Stimulated activated CD4-positive, alpha-beta T cell treated with anti-CD3 and anti-CD28 coated beads, TNF-alpha, amount 100 ng/mL, for 4 hours (primary cell): ENCODE measurements at places on chromosomes 2 and 18.

DNA sequence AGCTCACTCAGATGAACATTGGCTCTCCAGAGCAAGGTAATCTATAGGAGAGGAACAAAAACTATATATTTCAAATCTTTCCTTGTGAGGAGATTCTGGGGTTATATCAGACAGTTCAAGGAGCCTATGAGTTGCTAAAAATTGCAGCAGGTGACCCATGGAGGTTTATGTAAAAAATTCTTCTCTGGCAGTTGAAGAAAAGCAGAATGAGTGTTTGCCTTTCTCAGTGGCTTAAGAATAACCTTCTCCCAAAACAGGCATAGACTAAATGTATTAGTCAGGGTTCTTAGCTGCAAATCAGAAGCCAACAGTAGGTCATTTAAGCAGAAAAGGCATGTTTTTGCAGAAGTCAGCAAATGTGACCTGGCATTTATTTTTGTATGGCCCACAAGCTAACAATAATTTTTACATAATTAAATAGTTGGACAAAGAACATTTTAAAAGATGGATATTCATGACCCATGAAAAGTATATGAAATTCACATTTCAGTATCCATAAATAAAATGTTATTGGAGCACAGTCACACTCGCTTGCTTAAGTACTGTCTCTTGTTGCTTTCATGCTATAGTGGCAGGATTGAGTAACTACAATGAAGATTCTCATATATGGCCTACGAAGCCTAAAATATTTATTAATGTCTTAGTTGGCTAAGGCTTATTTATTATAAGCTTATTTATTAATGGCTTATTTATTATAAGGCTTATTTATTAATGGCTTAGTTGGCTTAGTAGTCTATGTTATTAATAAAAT lies 93.4 kb upstream of the TLK1 start:
- DNase-seq = no peak

DNA sequence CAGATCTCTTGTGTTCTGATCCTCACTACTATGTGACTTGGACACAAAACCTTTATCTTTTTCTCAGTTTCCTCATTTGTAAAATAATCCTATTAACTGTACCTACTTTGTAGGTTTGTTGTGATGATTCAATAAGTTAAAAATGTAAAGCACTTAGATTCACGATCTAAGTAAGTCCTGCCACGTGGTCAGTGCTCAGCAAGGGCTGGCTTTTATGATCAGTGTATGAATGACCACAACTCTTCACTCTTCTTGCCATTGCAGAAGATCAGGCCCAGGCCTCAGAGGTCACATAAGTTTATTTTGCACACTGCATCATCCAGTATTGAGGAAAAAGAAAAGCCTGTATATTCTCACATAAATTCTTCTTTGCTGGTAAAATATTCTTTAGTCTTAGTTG lies 1192.5 kb upstream of the ACVR2A start:
- DNase-seq = no peak

- no peak for DNase-seq
Measured at GRCh38 chr2:129318581-129319421, 660.7 kb upstream of the RAB6C start.

DNA sequence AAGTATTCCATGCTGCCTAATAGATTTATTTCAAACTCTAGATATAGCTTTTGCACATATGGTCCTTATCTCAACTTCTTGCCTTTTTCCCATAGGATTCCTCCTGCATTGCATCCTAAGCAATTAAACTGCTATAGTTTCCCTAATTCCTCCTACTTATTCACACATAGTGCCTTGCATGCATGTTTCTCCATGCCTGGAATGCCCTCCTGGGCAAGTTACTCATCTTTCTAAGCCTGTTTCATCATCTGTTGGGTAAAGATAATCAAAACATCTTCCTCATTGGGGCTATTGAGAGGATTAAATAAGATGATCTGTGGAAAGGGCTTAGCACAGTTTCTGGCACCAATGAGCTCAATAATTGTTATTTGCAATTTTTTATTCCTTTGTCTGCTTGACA lies 726.5 kb downstream of the SLC4A3 start:
- no peak for DNase-seq

GRCh38 chr2:220320326-220320725 lies 692.9 kb downstream of the SLC4A3 start:
- DNase-seq = no peak

GRCh38 chr2:64593035-64593655 lies 60.6 kb downstream of the SERTAD2 start:
- no peak for DNase-seq

DNA sequence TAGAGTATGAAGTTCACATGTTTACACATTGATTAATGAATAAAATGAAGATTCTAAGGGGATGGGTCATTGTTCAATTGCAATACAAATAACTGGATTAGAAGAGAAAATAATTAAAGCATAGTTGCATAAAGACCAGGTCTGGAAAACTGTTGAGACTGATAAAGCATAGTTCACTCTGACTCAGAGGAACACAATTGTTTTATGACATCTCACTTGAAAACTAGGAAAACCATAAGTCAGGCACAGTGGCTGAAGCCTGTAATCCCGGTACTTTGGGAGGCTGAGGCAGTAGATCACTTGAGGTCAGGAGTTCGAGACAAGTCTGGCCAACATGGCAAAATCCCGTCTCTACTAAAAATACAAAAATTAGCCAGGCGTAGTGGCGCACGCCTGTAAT lies 46.7 kb downstream of the PLA2R1 start:
- no peak for DNase-seq

- no peak for DNase-seq
Measured at GRCh38 chr18:57670046-57670445, 48.4 kb upstream of the NARS1 start.

GRCh38 chr2:118858485-118859156 lies 11.2 kb upstream of the EN1 start:
- no peak for DNase-seq

- no peak for DNase-seq
Measured at GRCh38 chr2:86793752-86794151, 3.0 kb upstream of the CD8A start.

GRCh38 chr2:46227022-46227421 lies 70.2 kb upstream of the EPAS1 start:
- DNase-seq = no peak

GRCh38 chr2:40428439-40428838 lies 23.5 kb downstream of the SLC8A1 start:
- DNase-seq = no peak

GRCh38 chr2:70381235-70381634 lies 79.4 kb upstream of the FAM136A start:
- DNase-seq = no peak

GRCh38 chr2:24163186-24163585 lies 11.7 kb upstream of the FAM228A start:
- no peak for DNase-seq

- DNase-seq = no peak
Measured at GRCh38 chr18:39751921-39752320, 2186.3 kb upstream of the CELF4 start.

GRCh38 chr2:96553176-96553956 lies 16.8 kb downstream of the ARID5A start:
- no peak for DNase-seq

- no peak for DNase-seq
Measured at GRCh38 chr2:10787176-10787968, 25.2 kb downstream of the PDIA6 start.

DNA sequence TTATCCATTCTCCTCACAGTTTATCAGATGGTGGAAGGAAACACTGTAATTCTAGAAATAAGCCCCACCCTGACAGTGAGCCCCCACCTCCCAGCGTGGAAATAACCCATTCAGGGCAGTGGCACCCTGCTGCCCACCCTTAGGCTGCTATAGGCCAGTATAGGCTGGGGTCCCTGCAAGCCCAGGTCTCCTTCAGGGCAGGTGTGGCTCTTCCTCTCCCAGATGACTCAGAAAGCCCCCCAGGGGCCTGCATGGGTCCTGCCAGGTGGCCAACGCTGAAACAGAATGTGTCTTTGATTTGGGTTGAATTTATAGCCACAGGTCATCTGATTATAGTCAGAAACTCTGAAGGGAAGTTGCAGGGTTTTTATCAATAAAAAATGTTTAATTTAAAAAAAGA lies 136.4 kb downstream of the SH3RF3 start:
- DNase-seq = no peak

DNA sequence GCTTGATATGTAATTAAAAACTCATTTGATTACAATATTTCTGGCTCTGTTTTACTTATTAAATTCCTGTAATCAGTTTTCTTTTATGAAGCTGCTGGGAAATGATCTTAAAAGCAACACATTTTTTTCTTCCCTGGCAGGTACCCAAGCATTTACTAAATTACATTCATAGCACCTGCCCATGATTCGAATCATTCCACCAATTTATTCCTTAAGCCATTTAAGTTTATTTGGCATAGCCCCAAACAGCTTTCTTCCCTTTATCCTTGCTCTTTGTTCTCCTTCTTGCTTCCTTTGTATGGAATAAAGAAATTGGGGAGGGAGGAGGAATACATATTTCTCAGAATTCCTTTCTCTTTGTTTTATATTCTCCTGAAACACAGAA lies 241.3 kb downstream of the AGPS start:
- no peak for DNase-seq

DNA sequence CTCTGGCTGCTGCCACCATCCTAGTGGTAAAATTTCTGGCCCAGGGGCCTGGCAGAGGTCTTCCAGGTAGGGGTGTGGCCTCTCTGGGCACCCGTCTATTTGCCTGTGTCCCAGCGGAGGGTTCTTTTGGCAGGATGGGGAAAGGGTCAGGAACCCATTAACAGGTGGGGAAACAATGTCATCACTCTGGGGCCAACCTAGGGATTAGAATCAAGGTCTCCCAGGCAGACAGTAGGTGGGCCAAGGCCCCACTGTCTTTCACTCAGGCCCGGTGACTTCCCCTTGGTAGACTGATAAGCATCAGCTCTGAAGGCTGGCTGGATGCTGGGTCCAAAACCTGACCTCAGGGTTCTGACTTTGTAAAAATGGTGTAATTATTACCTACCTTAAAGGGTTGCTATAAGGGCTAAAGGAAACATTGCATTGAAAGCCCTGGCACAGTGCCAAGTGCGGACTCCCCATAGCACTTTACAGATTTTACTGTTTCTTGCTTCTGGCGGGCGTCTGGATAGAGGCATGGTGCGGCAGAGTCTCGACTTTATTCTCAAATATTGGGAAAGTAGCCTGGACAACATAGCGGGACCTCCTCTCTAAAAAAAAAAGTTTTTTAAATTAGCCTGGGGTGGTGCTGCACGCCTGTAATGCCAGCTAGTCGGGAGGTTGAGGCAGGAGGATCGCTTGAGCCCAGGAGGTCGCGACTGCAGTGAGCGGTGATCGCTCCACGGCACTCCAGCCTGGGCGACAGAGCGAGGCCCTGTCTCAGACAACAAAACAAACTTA lies 2.2 kb downstream of the LBX2 start:
- DNase-seq = no peak

DNA sequence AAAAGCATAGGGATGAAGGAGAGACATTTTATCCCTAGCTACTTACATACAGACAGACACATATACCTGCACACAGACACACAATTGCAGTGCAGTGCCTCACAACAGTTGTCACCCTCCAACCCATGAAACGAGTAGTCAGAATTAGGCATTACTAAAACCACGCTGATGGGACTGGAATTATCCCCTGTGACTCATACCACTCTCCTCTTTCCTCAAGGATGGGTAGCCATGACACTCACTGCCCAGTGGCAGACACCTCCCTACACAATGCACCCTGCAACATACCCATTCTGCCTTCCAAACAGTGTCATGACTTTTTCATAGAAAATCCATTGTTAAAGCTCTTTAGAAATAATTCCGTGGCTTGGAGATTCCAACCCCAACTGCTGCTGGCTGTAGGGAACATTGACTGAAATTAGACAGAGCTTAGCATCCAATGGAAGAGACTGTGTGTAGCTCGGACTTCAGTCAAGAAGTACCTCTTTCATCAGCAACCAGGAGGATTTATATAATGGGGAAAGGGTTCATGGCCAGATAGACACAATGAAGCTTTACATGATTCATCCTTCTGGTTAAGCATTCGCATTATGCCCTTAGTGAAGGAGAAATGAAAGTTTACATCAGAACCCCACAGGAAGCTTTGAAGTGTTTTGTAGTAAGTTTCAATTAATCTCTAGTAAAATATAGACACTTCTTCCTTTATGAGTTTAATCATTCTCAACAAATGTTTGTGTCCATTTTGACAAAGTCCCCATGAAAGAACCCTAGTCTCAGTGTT lies 155.2 kb downstream of the FBXO15 start:
- no peak for DNase-seq

DNA sequence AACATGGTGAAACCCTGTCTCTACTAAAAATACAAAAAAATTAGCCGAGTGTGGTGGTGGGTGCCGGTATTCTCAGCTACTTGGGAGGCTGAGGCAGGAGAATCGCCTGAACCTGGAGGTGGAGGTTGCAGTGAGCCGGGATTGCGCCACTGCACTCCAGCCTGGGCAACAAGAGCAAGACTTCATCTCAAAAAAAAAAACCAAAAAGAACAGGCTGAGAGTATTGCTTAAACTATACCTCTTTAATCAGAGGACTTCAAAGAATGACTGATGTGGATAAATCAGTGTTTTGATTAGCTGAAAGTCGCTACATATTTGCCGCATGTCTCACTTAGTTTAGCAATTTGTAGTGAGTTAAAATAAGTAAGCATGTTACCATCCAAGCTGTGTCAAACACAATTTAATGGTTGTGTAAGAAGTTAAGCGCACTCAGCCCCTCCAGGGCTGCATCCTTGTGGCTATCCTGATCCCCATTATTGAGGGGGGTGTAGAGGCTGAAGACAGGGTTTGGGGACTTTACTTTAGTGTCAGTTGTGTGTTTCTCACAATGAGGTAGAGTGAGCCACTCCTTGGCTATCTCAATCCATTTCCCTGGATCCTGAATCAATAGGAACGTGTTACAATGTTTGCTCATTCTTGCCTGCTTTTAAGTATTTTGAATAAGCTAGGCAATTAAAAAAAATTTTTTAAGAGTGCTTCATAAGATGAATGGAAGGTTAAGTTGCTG lies 11.0 kb upstream of the FARP2 start:
- DNase-seq = no peak

GRCh38 chr2:66189553-66189952 lies 245.4 kb upstream of the MEIS1 start:
- DNase-seq = no peak

DNA sequence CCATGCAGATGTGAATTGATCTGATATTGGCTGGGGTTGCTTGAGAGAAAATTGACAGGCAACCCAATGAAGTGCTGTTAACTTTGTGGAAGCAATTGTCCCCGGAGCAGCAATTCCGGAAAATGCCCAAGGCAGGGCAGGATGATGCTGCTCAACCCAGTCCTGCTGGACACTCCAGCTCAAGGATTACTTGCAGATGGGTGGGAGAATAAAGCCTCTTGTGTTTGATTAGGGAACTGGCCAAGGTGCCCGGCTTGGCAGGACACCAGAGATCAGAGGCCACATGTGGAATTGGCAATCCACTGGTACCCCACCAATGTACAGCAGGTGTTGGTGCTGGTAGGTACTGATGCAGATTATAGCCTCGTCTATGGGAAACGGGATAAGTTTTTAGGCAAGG lies 12.3 kb upstream of the C2orf42 start:
- DNase-seq = no peak

- DNase-seq = no peak
Measured at GRCh38 chr2:159710601-159711180, 1.6 kb upstream of the MARCHF7 start.
